ENCODE measurements at places on chromosomes 2 and 18. TPM values are rescaled to one million over a fixed set of nuclear protein-coding genes. Genes with fewer than 3 reads are reported as not detected.

Gene RNU2-63P
- not detected for total RNA-seq

Gene CRIM1
- total RNA-seq, result 49.1 TPM

Gene SLC16A14
- 3.4 TPM for total RNA-seq

Gene LINC00305
- not detected for total RNA-seq

Gene FBXO48
- 0.67 TPM for total RNA-seq

Gene ELOA2
- total RNA-seq, result not detected

Gene EVA1A
- 0.47 TPM for total RNA-seq

Gene ZFP36L2
- 43.2 TPM for total RNA-seq

Gene ATG9A
- total RNA-seq, result 80.3 TPM

Gene SOX11
- 0.71 TPM for total RNA-seq

Gene GPR75
- 2.5 TPM for total RNA-seq

Gene LRP2
- total RNA-seq, result 8.1 TPM

Gene FEV
- not detected for total RNA-seq

Gene MERTK
- 13.7 TPM for total RNA-seq

Gene COPS7B
- total RNA-seq, result 12.2 TPM

Gene ABCB11
- total RNA-seq, result 0.33 TPM

Gene TMEM200C
- total RNA-seq, result 4.4 TPM

Gene MALT1
- total RNA-seq, result 9.9 TPM

Gene SLC14A1
- total RNA-seq, result 11.4 TPM

Gene MDH1B
- 0.33 TPM for total RNA-seq

Gene SYT4
- 14.5 TPM for total RNA-seq

Gene DES
- total RNA-seq, result 12,280 TPM

Gene GPR35
- 0.86 TPM for total RNA-seq

Gene ALK
- total RNA-seq, result 0.26 TPM

Gene TTC31
- total RNA-seq, result 9.6 TPM

Gene CHRND
- 0.19 TPM for total RNA-seq

Gene CTLA4
- not detected for total RNA-seq

Gene DDX18
- total RNA-seq, result 24.5 TPM

Gene ANKRD23
- total RNA-seq, result 23.0 TPM

Gene ABCA12
- total RNA-seq, result 0.04 TPM

Gene ACVR1C
- total RNA-seq, result 0.67 TPM

Gene TPO
- total RNA-seq, result 2.7 TPM

Gene ARHGAP28
- total RNA-seq, result 3.0 TPM

Gene RTN4
- total RNA-seq, result 152 TPM

Gene XIRP2
- total RNA-seq, result 42.8 TPM

Gene NXPH2
- total RNA-seq, result 0.48 TPM

Gene IL36G
- total RNA-seq, result not detected

Gene TMEM150A
- 15.8 TPM for total RNA-seq

Gene ANKAR
- total RNA-seq, result 5.1 TPM

Gene PSMD14
- total RNA-seq, result 25.3 TPM

Gene RIT2
- not detected for total RNA-seq

Gene GATA6
- total RNA-seq, result 95.5 TPM

Gene DUSP2
- 4.0 TPM for total RNA-seq

Gene COL6A3
- 103 TPM for total RNA-seq

Gene CD8B
- 0.33 TPM for total RNA-seq

Gene MAP3K19
- total RNA-seq, result not detected

Gene NPAS2
- 39.2 TPM for total RNA-seq

Gene IFIH1
- 6.6 TPM for total RNA-seq

Gene CHST9
- 0.90 TPM for total RNA-seq

Gene GNLY
- 1.4 TPM for total RNA-seq

Gene TEX44
- total RNA-seq, result not detected

Gene KCNG2
- not detected for total RNA-seq

Gene CFAP221
- 0.44 TPM for total RNA-seq

Data from right atrium auricular region (tissue), 2 donors.